ENCODE measurements at places on chromosomes 5 and 9.

DNA sequence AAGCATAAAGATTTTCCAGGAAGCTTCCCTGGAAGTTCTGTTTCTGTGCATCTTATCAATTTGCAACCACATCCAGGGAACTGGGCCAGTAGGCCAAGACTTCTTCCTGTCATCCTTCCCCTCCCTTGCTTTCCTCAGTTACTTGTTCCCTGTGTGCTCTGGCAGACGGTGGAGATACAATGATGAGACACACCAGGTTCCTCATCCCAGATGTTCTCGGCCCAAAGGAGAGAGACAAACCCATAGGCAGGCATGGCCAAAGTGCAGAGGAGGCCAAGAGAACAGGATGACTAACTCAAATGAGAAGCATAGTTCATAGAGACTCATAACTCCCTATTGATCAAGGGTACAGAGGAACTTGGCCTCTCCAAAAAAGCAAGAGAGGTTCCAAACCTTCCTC, 652.6 kb downstream of the CCDC171 start:
- no peak for DNase-seq

- DNase-seq, result no peak
Observed at GRCh38 chr5:149940077-149940574, 4.5 kb downstream of the PDE6A start.

DNA sequence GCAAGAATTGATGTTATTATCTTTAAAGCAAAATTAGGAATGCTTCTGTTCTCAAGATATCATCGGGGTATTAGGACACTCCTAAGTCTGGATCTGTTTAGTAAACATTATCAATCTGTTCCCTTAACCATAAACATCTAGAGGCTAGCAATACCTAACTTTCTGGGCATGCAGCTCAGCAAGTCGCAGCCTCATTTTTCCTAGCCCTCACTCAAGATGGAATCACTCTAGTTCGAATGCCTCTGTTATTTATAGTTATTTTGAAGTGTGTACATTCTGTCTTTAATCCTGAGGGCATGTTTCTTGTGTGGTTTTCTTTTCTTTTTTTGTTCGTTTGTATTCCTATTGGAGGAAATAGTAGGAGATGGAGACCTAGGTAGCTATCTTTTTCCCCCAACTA, 66.9 kb downstream of the FER start:
- DNase-seq, result no peak

DNA sequence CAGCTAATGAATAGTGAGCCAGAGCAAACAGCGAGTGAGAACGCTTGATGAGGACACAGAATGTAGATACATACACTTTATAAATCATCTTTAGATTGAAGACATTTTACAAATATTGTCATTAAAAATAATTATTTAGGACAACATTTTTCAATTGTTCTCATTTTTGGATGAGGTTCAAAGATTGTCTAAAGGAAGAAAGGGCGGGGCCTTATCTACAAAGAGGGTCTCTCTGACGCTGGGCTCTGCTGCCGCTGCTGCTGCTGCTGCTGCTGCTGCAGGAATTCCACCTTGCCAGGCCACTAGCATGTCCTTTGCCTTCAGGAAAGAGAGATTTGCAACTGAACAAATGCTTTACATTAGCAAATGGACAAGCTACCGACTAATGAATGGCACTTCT, 220.7 kb upstream of the TMEM161B start:
- no peak for DNase-seq

GRCh38 chr9:114289571-114290481, 33.1 kb upstream of the ORM1 start:
- DNase-seq, result no peak

DNA sequence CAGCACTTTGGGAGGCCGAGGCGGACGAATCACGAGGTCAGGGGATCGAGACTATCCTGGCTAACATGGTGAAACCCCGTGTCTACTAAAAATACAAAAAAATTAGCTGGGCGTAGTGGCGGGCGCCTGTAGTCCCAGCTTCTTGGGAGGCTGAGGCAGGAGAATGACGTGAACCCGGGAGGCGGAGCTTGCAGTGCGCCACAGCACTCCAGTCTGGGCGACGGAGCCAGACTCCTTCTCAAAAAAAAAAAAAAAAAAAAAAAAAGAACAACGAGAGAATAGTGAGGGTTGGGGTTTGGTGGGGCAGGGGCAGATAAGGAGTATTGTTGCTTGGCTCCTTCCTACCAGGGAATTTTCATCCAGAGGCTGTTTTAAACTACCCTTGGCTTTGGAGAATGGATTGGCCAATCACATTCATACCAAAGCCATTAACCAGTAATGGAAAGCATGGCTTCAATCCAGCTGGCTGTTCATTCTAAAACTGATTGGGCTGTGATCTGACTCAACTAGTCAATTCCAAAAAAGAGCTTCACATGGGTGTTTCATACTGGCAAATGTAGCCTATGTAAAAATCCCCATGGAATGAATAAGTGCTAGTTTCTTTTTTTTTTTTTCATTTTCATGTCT, 64.4 kb downstream of the PLCXD3 start:
- DNase-seq, result no peak

- DNase-seq, result no peak
Observed at GRCh38 chr9:72169178-72169577, 19.9 kb downstream of the GDA start.

- no peak for DNase-seq
Observed at GRCh38 chr5:113029614-113030013, 53.0 kb downstream of the DCP2 start.

GRCh38 chr5:35799753-35800152, 56.9 kb upstream of the IL7R start:
- DNase-seq, result no peak

All from stimulated activated CD4-positive, alpha-beta T cell treated with anti-CD3 and anti-CD28 coated beads, Interleukin-4, amount 100 ng/mL, for 48 hours (primary cell).